CD8-positive, alpha-beta T cell (primary cell): ENCODE measurements at places on chromosomes 12 and 14. TPM values are rescaled to one million over a fixed set of nuclear protein-coding genes. Genes with fewer than 3 reads are reported as not detected.

The ALX1 gene
- not detected for total RNA-seq

DNA sequence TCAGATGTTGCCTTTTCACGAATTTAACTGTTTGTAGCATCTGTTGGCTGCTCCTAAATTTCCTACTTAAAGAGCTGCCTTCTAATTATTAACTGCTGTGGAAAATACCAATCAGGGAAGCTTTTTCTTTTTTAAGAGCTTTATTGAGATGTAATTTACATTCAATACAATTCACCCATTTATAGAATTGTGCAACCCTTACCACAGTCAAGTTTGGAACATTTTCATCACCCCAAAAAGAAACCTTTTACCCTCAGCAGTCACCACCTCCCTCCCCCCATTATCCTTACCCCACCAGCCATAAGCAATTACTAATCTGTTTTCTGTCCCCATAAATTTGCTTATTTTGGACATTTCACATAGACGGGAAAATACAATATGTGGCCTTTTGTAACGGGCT, 1.4 kb downstream of the PCNX4 start:
- DNase-seq, result no peak

GRCh38 chr14:36217732-36218131, 41.2 kb upstream of the PTCSC3 start:
- DNase-seq, result no peak

GRCh38 chr14:76829013-76829365, 2.8 kb downstream of the LRRC74A start:
- DNase-seq, result no peak

GRCh38 chr12:44748950-44749468, 127.1 kb downstream of the NELL2 start:
- no peak for DNase-seq
